ENCODE measurements at places on chromosomes 7 and 10.

DNA sequence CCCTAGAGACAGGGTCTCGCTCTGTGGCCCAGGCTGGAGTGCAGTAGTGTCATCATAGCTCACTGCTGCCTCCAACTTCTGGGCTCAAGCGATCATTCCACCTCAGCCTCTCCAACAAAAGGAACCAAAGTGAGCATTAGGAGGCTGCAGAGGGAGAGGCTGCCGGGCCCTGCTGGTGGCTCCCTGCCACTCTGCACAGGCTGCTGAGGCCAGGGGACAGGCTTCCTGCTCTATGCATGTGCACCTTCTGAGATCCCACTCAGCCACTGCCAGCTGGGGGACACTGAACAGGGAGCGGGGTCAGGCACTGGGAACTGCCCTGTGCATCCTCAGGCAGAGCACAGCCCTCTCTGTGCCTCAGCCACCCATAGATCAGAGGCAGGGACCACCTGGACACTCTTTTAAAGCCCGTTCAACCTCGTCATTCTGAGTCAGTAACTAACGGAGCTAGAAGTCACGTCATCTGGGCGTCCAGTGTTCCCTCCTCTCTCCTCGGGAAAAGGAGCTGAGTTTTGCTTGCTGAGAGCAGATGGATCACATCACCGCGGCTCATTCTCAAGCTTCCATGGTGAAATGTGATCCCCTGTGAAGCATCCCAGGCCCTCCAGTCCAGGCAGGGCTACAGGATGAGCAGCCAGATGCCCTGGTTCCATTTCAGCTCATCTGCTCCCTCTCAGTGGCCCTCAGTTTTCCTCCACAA is 109.6 kb downstream of the MYL10 start:
- no peak for DNase-seq

DNA sequence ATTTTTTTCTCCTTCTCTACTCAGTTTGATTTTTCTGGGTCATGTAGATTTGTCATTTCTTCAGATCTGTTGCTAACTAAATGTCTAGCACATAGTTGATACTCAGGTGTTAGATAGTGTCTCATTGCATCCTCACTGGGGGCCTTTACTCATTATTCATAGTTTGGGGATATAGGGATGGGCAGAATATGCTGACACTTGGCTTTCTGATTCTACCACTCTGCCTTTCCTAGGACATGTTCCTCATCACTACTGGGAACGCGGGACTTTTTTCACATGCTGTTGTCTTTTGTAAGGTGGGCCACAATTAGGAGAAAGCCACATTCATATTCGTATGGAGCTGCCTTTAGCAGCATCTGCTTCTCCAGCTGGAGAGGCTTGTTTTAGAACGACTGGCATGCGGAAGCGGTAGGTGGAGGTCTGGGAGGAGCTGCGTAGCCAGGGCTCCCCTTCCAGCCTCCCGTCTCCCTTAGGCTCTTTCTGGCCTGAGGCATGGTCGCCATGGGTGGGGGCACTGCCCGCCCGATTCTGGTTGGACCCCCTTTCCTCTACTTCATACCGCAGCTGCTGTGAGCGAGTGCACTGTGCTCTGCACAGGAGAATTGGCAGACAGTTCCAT is 78.8 kb downstream of the SND1 start:
- no peak for DNase-seq

DNA sequence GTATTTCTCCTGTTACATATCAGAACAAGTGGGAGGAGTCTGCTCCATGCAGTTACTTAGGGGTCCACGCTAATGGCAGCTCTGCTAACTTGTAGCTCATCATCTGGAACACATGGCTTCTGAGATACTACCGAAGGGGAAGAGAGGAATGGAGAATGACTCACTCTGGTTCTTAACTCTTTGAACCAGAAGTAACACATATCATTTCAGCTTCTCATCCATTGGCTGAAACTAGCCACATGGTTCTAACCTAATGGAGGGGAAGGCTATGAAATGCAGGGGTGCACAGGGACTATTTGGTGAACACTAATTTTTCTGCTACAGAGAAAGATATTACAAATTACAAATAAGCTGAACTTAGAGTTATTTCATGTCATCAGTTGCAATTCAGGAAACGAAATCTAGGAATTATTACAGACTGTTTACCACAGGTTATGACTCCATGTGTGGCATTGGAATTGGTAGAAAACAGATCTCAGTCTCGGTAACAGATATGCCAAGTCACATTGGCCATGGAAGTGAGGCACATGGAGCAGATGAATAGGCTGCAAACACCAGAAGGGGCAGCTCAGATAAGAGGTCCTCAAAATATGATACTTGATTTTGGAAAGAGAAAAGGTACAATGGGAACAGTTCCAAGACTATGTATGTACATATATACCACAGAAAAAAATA is 9.4 kb upstream of the KAT6B start:
- DNase-seq: no peak

- no peak for DNase-seq
Measured at GRCh38 chr10:6953271-6953801, 373.3 kb upstream of the PRKCQ start.

- DNase-seq: no peak
Measured at GRCh38 chr7:50821457-50822008, 38.8 kb upstream of the GRB10 start.

DNA sequence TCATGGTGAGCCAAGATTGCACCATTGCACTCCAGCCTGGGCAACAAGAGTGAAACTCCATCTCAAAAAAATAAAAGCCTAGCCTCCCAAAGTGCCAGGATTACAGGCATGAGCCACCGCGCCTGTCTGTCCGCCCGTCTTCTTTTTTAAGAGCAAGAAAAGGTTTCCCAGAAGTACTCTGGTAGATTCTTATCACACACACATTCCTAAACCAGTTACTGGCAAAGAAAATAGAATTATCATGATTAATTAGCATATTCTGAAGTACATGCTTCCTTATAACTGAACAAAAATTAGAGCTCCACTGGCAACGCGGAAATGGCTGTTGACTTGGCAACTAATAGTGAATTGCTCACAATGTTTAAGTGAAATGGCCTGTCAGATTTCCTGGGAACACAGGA is 87.0 kb downstream of the ADK start:
- DNase-seq: no peak

DNA sequence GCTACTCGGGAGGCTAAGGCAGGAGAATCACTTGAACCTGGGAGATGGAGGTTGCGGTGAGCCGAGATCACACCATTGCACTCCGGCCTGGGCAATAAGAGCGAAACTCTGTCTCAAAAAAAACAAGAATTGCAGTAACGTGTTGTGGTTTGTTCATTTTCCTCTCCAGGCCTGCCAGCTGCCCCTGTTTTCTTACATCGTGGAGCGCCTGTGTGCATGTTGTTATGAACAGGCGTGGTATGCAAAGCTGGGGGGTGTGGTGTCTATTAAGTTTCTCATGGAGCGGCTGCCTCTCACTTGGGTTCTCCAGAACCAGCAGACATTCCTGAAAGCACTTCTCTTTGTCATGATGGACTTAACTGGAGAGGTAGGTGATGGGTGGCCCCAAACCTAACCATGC is 52.1 kb downstream of the TRRAP start:
- no peak for DNase-seq

DNA sequence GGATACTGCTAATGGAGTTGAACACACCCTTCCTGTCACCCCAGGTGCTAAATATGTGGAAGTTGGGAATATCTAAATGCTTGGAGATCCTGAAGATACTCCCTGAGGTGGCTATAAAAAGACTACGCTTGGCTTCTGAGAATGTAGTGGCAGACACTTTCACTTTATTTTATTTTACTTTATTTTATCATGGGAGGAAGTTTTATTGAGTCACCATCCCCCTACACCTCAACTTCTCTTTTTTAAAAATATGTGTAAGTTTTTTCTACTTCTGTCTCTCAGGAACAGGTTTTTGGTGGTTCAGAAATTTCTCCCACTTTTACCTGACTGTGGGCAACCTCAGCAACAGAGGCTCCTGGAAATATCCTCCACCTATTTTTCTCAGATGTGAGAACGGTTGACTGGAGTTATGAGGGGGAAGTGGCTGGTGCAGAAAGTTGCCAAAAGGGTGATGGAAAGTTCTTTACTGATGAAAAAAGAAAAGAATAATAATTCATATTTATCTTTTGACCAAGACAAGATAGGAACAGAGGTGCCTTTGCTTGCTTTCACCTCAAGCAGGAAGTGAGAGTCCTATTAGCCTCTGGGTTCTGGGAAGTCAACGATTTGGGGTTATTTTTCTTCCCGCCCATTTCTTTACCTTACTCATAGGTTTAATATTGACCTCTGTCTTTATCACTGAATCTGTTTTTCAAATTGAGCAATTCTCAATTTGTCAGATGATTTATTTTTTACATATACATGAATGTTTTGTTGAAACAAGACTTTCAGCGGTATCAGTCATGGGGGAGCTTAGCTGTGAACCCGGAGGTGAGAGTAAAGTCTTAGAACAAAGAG is 103.6 kb downstream of the AHR start:
- no peak for DNase-seq

DNA sequence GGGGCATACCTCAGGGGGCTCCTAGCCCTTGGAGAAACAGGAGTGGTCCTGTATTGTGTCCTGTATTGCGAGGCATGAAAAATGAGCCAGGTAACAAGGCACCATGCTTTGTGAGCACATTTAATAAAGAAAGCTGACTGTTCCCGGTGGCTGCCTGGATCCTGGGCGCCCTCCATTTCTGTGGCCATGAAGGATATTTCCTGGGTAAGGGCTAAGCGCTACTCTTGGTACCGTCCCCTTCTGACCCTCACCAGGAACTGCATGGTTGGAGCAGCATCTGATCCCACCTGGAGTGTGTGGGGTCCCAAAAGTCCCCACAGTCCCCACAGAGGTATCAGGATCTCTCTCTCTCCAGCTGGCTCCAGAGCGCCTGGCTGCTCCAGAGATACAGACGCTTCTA is 139.5 kb downstream of the MAPK8 start:
- no peak for DNase-seq

DNA sequence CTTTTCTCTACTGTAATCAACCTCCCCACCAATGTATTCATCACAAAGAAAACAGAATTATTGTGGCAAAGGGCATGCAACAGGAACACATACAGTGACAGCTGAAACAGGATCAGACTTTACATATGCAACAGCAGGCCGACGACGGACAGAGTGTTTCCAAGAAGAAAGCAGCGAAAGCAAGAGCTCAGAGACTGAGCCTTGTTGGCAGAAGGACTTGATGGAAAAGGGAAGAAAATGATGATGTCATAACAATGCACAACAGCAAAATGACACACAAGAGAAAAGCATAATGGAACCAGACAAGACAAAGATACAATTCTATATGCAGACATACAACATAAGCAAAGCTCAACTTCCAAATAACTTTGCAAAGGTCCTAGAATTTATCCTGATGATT is 106.5 kb downstream of the ARHGAP12 start:
- no peak for DNase-seq

DNA sequence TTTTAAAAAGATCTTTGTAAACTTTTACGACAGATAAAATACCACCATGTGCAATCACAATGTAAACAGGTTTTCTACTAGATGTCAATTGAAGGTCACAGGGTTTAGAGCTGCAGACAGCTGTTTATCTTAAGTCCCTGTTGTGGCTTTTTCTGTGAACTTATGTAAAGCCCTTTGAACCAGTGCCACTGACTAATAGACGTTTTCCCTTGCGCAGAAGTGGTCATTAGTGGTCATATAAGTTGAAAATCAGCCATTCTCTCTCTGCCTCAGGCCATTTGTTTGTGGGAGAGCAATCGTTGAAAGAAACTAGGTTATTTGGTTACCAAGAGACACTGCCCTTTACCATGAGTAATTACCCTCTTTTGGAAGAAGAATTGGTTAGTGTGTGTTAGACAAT is 23.9 kb downstream of the CACNB2 start:
- no peak for DNase-seq

GRCh38 chr10:76422769-76423168 is 991.3 kb downstream of the LRMDA start:
- DNase-seq: no peak

DNA sequence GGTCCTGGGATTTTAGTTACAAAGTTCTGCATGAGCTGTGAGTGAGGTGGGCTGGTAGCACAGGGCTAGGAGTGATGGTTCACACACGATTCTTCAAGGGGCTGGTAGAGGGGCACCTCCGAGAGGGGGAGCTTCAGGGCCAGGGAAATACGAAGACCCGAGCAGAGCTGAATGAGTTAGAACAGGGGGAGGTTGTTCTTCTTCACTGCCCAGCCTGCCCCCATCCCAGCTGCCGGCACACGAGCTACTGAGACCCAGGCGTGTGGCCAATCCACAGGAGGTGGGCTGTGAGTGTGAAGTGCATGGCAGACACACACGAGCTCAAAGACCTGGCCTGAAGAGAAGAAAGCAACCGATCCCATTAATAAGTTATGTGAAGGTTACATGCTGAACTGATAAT is 256.2 kb upstream of the ZNF32 start:
- DNase-seq: no peak

- DNase-seq: no peak
Measured at GRCh38 chr7:110442381-110442837, 648.5 kb upstream of the LRRN3 start.

- DNase-seq: no peak
Measured at GRCh38 chr10:46268076-46268881, 18.5 kb upstream of the ANTXRL start.

- DNase-seq: no peak
Measured at GRCh38 chr7:151254316-151254715, 5.8 kb upstream of the SMARCD3 start.

DNA sequence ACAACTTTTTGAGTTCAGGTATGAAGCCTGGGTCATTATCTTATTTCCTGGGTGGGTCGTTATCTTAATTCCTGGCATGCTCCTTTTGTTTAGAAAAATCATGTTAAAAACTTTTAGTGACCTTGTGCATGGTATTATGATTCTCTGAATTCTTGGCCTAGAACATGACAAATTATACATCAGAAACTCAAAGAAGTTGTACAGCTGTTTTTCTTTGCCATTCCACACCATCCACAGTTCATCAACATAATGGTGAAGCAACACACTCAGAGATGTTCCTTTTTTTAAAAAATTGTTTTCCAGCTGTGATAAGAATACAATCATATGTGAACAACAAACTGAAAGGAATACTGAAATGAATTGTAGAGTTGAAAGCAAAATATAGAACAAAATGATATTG is 149.2 kb upstream of the SEMA3D start:
- no peak for DNase-seq

- no peak for DNase-seq
Measured at GRCh38 chr10:75712242-75712880, 280.9 kb downstream of the LRMDA start.

- DNase-seq: no peak
Measured at GRCh38 chr10:68471063-68471585, 649 bp downstream of the DNA2 start.

All from stimulated activated CD8-positive, alpha-beta memory T cell treated with anti-CD3 and anti-CD28 coated beads, Interleukin-12 subunit alpha, Interleukin-12 subunit beta, amount 100 ng/mL, for 4 hours (primary cell).